Stimulated activated CD4-positive, alpha-beta T cell treated with anti-CD3 and anti-CD28 coated beads, Interleukin-2, amount 100 ng/mL, for 4 hours (primary cell): ENCODE measurements at places on chromosomes 4 and X.

DNA sequence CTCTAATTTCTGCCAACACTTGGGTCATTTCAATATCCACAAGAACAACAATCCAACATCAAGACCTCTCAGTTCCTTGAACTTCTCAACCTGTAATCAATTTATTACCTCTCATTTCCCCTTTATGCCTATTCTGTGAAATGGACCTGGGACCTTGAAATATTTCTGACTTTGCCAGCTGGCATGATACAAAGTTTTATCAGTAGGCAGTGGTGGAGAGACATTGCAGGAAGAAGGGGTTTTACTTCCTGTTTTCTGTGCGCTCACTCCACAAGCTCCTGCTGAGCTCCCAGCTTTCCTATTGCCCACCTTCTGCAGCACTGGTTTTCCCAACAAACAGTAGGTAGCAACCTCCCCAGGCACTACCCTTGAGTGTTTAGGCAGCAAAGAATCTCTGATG is 3.5 kb upstream of the ARHGEF6 start:
- no peak for DNase-seq

- no peak for DNase-seq
These were observed 200.0 kb upstream of the CASK start for GRCh38 chrX:42123369-42123768.

DNA sequence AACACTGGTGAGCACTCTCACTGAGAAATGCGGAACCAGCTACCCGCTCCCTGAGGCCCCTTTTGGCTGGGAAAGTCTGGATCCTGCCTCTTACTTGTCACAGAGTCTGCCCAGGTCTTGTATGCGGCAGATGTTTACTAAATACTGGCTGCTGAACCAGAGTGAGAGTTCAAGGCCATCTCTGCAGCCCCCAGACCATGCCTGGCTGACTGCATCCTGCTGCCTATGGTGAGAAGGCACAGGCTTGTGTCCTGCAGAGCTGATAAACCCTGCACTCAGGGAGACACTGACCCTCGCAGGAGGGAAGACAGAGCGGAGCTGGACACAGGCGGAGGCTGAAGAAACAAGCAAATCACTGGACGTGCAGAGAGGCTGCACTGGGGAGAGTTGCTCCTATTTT is 46.5 kb downstream of the JAKMIP1 start:
- DNase-seq = no peak

- no peak for DNase-seq
These were observed 33.7 kb downstream of the AMMECR1 start for GRCh38 chrX:110284159-110284558.

DNA sequence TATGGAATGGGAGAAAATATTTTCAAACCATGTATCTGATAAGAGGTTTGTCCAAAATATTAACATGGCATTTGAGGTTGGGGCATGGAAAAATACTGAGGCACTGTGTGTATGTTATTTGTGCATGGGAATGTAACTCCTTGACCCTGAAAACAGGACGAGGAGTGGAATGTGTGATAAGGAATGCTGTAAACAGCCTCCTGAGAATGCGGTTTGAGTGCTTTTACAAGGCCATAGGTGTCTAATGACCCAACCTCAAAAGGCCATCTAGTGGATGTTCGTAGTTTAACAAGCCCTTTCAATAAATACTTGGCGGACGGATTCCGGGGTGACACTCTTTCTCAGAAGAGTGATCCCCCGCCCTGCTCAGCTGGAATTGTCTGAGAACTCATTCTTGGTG is 162.9 kb upstream of the USP9X start:
- no peak for DNase-seq

DNA sequence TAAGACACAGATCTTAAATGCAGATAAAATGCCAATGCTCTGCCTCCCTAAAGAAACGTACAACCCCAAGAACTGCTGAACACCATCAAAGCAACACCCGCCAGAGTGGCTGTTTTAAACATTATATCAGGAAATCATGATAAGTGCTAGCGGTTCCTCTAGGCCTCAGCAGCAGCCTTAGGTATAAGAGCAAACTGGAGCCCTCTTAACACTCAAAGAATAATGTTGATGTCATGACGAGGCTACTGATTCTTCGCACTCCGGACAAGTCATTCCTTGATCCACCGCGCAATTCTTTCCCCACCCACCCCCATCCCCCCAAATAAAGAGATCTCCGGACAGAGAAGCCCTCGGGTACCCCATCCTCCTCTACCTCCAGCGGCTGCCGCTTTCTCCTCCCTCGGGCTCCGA is 507 bp downstream of the LIN54 start:
- no peak for DNase-seq

- no peak for DNase-seq
These were observed 12.2 kb downstream of the ITIH6 start for GRCh38 chrX:54785901-54786300.

- no peak for DNase-seq
These were observed 133.0 kb downstream of the PARM1 start for GRCh38 chr4:75065909-75066308.

- DNase-seq = no peak
These were observed 63.8 kb upstream of the HPRT1 start for GRCh38 chrX:134396174-134396573.

GRCh38 chr4:82560853-82561785 is 669 bp downstream of the TMEM150C start:
- DNase-seq = no peak

GRCh38 chrX:48021026-48021900 is 14.5 kb downstream of the SPACA5 start:
- DNase-seq = peak; percentile 51

DNA sequence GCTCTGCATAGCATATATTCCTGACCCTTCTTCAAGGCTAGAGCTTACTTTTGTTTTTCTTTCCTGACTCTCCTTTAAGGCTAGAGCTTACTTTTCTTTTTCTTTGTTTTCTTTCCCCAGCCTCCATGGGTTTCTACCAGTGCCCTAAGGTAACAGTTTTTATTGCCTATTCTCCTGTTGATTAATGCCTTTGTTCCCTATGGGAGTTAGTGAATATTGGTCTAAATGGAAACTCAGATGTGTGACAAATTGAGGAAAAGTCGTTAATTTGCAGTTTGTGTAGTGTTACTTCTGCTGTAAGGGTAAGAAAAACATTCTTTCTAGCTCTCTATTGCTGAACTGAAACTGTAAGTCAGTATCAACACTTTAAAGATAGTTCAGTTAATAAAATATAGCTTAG is 358.7 kb downstream of the IL15 start:
- no peak for DNase-seq

GRCh38 chr4:165378745-165379677 is at the start of gene CPE:
TSS of gene CPE (plus strand) at chr4:165379008. CDS start at chr4:165379222, 214 bp downstream.
- peak; percentile 16 for DNase-seq

DNA sequence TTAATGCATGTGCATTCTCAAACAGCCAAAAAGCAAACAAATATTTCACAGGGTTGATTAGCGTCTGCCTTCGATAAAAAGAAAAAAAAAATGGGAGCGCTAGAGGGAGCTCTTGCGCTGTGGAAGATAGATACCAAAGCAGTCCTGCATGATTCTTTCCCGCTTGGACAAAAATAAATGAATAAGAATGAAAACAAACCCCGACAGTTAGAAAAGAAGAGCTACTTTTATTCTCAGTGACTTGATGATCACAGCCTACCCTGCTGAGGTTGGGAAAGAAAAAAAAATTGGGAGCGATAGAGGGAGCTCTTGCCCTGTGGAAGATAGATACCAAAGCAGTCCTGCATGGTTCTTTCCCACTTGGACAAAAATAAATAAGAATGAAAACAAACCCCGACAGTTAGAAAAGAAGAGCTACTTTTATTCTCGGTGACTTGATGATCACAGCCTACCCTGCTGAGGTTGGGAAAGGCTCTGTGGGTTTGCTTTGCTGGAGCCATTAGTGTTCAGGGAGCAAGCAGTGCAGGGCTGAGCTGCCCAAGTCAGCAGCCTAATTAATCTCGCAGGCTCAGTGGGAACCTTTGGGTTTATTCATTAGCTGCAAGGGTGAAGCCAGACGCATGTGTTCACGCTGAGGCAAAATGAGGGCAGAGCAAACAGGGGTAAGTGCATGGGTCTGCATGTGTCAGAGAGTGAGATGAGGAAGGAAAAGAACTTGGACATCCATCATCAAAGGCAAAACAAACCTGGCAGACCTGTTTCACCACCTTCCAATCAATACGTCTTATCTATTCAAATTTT is 249.3 kb upstream of the PRKX start:
- no peak for DNase-seq
